ENCODE measurements at places on chromosomes 3 and 15.

DNA sequence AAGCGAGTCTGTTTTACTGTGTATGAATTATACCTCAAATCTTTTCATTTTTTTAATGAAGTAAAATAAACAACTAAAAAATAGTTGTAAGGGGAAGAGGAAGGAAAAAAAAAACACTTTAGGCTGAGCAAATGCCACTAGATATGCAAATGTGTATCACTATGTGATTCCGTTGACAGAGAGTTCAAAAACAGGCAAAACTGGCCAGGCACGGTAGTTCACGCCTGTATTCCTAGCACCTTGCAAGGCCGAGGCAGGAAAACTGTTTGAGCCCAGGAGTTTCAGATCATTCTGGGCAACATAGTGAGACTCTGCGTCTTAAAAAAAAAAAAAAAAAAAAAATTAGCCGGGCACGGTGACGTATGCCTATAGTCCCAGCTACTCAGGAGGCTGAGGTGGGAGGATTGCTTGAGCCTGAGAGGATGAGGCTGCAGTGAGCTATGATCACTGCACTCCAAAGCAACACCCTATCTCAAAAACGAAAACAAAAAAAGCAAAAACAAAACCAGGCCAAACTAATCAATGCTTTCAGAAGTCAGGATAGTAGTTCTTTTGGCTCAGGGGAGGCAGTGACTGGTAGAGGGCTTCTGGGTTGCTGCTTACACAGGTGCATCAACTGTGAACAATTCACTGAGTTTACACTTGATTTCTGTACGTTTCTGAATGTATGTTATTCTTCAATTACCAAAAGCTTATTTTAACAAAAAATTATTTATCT is 7.4 kb downstream of the PRC1 start:
- no peak for DNase-seq

- DNase-seq = no peak
These were observed 21.0 kb upstream of the CHMP2B start for GRCh38 chr3:87206070-87206469.

DNA sequence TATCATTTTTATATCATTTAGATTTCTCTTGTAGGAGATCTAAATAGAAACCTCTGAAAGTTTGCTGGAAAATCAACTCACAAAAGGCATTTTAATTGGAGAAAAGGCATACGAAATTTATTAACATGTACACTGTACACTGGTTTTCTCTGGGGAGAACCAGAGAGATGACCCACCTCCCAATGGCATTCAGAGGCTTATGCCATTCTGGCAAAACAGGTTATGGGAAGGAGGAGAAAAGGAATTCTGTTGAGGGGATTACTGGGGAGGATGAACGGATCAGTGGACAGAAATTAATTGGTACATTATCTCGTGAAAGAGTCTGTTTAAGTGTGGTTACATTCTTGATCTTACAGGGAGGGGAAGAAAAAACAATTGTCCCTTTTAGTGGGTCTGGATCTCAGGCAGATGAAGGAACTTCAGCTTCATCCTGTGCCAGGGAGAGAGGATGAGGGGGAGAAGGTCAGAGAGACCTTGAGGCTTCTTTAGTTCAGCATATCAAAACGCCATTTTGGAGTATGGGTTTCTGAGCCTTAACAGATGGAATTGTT is 16.5 kb downstream of the RAB11A start:
- no peak for DNase-seq

- DNase-seq = no peak
These were observed 10.0 kb downstream of the ITPKA start for GRCh38 chr15:41503669-41504010.

- no peak for DNase-seq
These were observed 30.7 kb upstream of the SNRK start for GRCh38 chr3:43255662-43256061.

DNA sequence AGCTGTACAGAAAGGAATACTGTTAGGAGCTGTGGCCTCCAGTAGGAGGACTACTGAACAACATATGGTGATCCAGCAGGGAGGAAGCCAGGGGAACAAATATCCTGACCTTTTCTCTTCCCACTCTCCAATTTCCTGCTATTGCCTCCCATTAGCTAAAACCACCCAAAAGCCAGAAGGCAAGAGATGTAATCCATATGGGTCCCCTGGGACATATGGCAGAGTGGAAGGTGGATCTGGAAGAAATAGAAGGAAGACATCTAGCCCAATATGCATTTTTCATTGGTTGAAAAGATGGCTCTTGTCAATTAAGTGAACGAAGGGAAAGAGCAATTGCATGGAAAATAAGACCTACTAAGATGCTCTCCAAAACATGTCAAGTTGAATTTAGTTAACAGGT is 167.2 kb downstream of the CNTN3 start:
- DNase-seq = no peak

- no peak for DNase-seq
These were observed 496.1 kb downstream of the FOXP1 start for GRCh38 chr3:71087143-71088018.

DNA sequence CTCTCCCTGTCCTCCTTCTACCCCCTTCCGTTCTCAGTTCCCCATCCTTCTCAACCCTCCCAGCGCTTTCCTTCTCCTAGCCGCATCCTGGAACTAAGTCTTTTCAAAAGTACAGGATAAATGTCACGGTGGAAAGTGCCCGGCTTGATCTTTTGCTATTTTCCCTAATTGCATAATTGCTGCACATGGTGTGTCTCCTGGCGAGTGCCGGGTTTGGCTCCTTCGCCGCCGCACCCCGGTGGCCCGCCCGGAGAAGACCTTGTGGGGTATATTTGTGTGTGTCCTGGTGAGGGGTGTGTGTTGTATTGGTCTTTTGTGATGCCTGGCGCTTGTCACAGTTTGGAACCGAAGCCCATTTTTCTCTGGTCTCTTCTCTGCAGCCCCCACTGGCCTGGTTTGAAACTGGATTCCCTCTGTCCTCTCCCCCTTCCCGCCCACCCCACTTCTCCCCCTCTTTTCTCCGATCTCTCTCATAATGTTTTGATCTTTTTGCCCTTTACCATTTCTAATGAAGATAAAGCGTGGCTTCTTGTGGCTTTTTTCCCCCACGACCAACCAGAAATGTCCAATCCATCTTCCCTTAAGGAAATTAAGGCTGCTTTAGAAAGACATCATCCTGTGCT is 692 bp downstream of the UBE2E2 start:
- no peak for DNase-seq

- DNase-seq = no peak
These were observed at the start of gene RFTN1 for GRCh38 chr3:16513141-16514020. TSS of gene RFTN1 (minus strand) at chr3:16513699. CDS start at chr3:16493869, 19,830 bp downstream.

DNA sequence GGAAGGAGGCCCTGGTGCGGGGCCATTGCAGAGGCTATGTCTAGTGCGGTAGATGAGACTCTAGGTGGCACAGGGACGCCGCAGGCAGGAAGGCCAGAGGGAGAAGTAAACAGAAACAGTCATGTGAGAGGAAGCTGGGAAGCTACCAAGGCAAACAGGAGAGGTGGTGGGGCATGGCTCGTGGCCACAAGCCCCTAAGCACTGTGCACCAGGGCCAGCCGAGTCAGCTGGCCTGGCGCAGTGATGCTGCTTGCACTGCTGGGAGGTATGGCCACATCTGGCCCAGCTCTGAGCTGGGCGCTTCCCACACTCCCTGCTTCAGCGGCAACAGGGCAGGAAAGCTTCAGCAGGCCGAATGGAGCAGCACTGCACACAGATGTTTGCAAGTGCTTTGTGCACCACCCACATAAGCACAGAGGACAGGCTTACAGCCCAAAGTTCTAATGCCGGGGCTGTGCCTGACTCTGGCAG is 76.6 kb downstream of the SRGAP3 start:
- DNase-seq = no peak

GRCh38 chr3:71416876-71417275 is 166.7 kb downstream of the FOXP1 start:
- DNase-seq = no peak

GRCh38 chr3:66504850-66505641 is 4.2 kb upstream of the LRIG1 start:
- DNase-seq = no peak

GRCh38 chr3:36868614-36869436 is 76.0 kb downstream of the TRANK1 start:
- DNase-seq = peak; percentile 48

DNA sequence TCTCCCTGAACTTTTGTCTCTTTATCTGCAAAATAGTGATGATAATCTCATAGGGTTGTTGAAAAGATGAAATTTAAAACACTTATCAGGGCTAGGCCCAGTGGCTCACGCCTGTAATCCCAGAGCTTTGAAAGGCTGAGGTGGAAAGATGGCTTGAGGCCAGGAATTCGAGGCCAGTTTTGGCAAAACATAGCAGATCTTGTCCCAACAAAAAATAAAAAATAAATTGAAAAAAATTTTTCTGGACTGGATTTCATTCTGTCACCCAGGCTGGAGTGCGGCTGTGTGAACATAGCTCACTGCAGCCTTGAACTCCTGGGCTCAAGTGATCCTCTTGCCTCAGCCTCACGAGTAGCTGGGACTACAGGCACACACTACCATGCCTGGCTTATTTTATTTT is 29.6 kb downstream of the LMLN start:
- no peak for DNase-seq

- no peak for DNase-seq
These were observed 44.2 kb downstream of the ACAD9 start for GRCh38 chr3:128923576-128923975.

- no peak for DNase-seq
These were observed 21.6 kb upstream of the RGMA start for GRCh38 chr15:93110502-93111040.

- no peak for DNase-seq
These were observed 56.0 kb upstream of the FLNB start for GRCh38 chr3:57952208-57952631.

DNA sequence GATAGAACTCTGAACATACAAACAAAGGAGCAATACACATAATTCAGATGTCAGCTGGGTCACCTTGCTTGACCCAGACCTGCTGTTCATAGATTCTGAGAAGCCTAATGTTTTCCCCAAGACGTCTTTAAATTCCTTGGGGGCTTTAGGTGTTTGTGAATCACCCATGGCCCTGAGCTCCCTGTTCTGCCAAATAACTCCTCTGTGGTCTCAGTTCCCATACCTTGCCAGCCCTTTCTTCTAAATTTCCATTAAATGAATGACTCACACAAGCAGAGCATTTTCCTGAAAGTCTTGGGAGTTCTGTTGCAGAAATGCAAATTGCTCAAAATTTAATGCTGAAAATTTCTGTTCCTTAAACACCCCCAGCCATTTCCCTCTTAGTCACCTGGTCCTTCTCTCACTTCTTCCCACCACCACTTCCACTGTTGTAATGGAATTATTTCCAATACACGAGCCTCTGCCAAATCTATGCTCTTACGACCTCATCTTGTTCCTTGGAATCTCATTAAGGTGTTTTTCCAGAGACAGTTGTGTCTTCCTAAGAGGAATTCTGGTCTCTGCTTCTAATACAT is 33.4 kb upstream of the PSMD6 start:
- DNase-seq = no peak

DNA sequence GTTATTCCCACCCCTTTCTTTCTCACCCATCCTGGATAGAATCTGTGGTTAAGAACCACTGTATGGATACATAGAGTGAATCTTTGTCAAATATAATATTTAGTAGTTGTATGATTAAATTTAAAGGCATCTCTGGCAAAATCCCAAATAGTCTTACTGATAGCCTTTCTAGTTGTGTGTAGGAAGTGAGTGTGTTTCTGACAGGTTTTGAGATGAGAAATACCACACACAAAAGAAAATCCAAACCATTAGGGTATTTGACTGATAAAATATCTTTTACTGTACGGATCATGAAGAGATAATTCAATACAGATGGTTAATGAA is 44.7 kb upstream of the PLCL2 start:
- no peak for DNase-seq

- DNase-seq = no peak
These were observed 51.3 kb upstream of the OSBPL11 start for GRCh38 chr3:125646581-125646980.

DNA sequence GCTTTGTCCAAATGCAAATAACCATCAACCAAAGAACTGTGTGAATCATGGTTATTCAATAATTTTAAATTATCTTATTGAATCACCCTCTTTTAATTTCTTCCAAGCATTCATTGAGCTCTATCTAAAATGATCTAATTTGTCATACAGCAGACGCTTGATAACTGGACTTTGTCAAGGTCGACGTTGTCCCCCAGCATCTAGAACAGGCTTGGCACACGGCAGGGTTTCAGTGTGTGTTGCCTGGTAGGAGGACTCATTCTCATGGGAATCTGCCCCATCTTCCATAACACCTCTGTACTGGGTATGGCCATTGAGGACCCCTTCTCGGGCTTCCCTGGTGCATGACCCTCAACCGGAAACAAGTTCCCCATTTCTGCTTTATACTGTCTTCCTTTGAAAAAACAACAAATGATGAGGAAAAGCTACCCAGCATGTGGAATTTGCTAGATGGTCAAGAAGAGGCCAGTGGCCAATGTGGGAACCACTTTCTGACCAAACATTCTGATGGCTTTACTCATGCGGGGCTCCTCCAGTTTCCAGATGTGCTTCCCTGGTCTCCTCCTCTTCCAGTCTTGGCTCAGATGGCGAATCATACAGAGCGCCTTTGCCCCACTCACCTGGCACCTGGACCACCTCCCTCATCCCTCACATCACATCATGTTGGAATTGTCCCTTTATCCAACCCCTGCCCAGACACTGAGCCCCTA is 41.7 kb upstream of the SEC22A start:
- no peak for DNase-seq

- no peak for DNase-seq
These were observed 54.6 kb downstream of the UMPS start for GRCh38 chr3:124784686-124785382.

GRCh38 chr3:131731709-131732108 is 228.9 kb upstream of the MRPL3 start:
- no peak for DNase-seq

DNA sequence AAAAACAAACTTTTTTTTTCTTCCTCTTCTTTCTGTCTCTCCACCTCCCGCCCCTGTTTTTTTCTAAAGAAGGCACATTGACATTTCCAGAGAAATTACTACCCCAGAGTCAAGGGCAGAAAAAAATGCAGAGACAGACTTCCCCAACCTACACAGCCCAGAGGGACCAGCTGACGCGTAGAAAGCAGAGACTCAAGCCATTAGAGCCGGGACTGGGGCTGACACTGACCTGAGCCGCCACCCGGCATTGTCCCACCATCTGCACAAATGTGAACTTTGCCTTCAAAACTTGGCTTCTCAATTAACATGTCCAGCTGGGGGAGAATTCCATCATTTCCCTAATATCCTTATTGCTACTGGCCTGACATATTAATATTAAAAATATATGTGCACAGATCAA is 385.6 kb downstream of the NR2F2 start:
- no peak for DNase-seq

- DNase-seq = no peak
These were observed 28.0 kb downstream of the RAD51 start for GRCh38 chr15:40722934-40723333.

- no peak for DNase-seq
These were observed 16.0 kb upstream of the ADIPOQ start for GRCh38 chr3:186826410-186826975.

- DNase-seq = no peak
These were observed 797.3 kb downstream of the NAALADL2 start for GRCh38 chr3:175656461-175656860.

DNA sequence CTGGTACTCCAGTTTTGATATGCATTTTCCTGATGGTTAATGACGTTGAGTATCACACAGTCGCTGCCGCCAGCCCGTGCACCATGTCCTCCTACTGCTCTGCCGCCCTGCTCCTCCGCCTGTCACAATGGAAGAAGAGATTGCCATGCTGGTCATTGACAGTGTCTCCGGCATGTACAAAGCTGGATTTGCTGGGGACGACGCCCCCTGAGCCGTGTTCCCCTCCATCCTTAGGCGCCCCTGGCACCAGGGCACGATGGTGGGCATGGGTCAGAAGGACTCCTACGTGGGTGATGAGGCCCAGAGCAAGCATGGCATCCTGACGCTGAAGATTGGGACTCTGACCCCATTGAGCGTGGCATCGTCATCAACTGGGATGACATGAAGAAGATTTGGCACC is 65.9 kb downstream of the SYN2 start:
- DNase-seq = no peak

Measured in Panc1 (cell line).